ENCODE measurements at places on chromosomes 13 and 19.
A peak's percentile ranks its signal among the peaks of the same experiment; 100 is the strongest.

GRCh38 chr19:27805848-27806247 is 1407.1 kb downstream of the UQCRFS1 start:
- no peak for DNase-seq

DNA sequence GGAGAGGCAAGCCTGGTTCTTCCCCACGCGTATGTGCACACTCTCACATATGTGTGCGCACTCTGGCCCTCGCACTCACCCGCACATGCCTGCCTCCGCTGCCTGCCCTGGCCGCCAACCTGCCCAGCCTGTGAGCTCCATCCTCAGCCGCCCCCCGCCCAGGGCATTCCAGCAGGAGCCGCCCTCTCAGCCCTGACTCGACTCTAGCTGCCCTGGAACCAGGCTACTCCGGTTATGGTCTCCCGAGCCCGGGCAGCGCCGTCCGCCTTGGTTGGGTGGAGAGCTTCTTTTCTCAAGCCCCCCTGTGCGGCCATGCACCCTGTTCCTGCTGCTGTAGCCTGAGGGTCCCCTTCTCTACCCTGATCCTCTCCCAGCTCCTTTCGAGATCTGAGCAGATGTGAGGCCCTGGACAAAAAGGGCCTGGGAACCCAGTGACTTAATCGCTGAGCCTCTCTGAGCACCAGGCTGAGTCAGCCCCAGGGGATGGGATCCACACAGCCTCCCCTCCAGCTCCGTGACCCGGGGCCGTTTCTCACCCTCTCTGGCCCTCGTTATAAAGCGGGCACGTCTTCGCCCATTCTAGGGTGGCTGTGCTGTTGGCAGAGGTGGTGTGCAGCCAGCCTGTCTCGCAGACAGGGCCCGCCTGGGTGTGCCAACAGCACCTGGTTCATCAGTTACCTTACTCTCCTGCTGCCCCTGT is 191.5 kb downstream of the TEX29 start:
- peak; percentile 36 for DNase-seq

- DNase-seq: no peak
Measured at GRCh38 chr19:48815870-48816501, 5.2 kb upstream of the BCAT2 start.

DNA sequence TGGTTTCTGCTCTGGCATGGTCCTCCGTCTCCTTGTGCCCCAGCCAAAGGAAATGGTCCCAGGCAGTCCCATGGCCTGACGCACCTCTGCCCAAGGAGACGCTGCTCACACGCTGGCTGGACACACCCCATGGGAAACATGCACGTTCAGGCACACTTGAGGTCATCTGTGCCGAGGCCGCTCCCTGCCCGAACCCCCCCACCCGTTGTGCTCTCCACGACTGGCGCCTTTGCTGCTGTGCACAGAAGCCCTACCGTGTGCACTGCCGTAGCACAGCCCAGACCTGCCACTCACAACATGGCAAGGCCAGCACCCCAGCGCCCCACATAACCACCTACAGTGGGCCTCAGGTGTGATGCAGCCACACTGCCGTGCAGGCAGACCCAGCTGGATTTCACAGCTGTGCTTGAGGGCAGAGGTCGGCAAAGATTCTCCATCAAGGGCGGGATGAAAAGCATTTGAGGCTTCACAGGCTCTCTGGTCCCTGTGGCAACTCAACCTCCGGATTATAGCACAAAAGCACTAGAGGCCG is 65.7 kb downstream of the SPACA7 start:
- no peak for DNase-seq

GRCh38 chr13:62088165-62088564 is 672.5 kb upstream of the PCDH20 start:
- no peak for DNase-seq

DNA sequence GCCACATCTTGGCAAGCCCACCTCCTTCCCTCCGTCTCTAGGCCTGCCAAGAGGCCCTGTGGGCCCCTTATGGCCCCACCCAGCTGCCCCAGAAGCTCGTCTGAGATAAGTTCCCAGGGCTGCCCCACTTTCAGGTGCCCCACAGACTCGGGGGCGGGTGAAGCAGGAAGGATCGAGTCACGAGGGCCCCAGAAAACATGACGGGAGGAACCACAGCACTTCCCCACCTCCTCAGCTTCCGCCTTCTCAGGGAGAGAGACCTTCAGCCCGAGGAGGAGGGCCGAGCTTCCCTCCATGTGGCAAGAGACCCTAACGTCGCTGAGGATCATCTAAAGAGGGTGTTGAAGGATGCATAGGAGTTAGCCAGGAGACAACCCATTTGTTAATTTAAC is 4.5 kb upstream of the IL12RB1 start:
- DNase-seq: peak; percentile 76

GRCh38 chr19:21587549-21587948 is 82.1 kb downstream of the ZNF429 start:
- no peak for DNase-seq

DNA sequence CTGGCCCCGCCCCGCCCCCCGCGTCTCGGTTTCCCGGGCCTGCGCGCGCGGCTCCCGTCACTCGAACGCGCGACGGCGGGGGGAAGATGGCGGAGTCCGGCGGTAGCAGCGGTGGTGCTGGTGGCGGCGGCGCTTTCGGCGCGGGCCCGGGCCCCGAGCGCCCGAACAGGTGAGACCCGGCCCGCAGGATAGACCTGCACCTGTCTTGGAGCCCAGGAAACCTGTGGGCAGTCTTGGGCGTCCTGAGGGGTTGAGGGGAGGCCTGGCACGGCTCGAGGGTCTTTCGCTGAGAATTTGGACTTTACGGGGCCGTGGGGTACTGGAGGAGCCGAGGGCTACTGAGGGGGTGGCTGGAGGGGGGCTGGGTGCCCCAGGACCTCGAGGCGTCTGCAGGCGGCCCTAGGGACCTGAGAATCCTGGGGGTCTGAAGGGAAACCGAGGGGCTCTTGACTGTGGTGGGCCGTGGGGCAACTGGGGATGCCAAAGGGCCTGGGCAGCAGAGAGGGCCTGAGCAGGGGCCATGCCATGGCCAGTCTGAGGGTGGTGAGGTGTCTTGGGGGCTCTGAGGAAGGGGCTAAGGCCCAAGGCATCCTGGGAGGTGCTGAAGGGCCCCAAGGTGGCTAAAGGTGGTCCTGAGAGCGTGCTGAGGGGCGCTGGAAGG is at the start of gene KLHL26:
Gene KLHL26, plus strand, starts transcription at position 60 of the 661 bp plus-strand sequence. Its CDS starts 27 bp downstream, at position 87.
- DNase-seq: no peak

DNA sequence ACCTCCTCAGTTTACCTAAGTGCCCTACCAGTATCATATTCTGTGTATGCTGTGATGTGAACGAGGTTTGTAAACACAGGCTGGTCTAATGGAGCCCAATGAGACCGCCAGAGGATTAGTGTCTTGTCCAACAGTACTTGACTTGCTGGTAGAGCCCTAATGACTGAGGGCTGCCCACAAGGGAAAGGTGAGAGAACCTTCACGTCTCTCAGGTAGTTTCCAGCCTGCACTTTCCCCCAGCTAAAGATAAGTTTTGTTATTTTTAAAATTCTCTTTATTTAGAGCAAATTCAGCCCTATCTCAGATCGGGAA is 498 bp upstream of the RBM26 start:
- no peak for DNase-seq

DNA sequence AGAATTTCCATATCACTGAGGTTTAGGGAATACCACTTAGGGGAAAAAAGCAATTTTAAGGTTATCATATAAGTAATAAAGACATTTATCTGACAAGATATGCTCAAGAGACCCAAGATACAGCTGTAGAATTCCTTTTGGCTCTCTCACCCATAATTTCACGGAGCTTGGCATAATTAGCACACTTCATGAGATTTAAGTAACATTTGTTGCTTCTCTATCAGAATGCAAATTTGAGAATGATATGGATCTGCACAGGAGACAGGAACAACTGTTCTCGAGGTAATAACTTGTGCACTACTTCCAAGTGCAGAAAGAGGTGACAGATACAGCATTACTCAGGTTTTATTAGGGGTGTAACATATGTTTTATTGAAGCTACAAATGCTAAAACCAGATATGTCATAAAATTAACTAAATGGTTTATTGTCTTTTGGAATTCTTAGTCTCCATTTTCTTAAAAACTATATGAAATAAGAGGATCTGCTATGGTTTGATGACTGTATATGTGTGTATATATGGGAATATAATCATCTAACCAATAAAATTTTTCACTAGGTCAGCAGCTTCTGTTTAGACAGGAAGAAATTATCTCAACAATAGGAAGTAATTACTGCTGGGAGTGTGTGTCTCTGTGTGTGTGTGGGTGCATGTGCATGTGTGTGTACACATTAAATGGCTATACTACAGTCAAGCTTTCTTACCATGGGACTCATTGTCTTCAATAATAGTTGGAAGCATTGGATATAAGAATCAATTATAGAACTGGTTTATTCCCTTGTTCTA is 401.3 kb downstream of the PCDH17 start:
- DNase-seq: no peak

DNA sequence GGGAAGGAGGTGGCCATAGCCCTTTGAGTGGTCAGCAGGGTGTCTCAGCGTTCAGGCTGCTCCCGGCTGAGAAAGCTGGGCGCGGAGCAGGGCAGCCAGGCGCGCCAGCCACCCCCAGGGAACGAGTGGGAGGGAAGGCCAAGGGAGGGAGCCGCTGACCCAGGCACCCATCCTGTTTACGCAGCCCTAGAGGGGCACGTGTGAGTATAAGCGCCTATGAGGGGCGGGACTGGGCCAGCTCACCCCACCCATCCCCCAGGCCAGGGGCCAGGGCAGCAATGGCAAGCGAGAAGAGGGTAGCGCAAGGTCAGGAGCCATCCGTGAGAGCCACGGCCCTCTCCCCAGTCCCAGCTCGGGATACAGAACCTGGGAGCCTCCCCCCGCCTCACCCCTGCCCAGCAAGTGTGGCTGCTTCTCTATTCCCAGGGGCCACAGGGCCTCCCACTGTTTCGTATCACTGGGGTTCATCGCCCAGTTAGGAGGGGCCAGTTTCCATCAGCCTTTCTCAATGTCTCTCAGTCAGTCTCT is 897 bp upstream of the DMKN start:
- no peak for DNase-seq

DNA sequence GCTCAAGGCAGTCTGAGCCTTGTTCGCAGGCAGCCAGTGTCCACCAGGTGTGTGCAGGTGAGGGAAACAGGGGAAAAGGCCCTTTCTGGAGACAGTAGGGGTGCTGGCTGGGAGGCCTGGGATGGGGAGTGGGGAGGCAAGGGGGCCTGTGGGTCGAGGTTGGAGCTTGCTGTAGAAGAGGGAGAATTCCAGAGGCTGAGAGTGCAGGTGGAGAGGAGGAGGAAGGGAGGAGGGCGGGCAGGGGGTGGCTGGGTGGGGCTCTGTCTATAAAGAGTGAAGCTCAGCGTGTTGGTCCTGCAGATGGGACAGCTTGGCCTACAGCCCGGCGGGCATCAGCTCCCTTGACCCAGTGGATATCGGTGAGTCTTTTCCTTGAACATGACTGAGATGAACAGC is at the start of gene CCL25:
Gene CCL25, plus strand, starts transcription at position 297 of the 396 bp plus-strand sequence. CDS start 290 bp downstream, outside the sequence.
- DNase-seq: no peak

Data from sciatic nerve (tissue), 2 donors.